ENCODE measurements at places on chromosomes 7 and 10. TPM values are rescaled to one million over a fixed set of nuclear protein-coding genes. Genes with fewer than 3 reads are reported as not detected.

DNA sequence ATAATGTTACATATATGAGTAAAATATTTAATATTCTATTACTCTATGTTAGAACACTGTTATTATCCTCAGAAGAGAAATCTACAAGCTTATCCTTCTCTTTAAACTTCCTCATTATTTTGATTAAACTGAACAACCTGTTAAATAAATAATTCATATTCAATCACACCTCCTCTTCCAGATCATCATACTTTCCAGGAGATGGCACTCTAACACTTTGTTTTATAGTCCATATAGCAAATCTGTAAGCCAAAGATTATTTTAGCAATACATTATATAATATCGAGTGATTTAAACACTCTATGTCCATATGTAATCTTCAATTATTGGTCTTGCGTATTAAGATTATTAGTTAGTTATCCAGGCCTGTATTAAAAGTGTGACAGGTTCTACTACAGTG is 694.1 kb downstream of the ANKRD7 start:
- DNase-seq = no peak

RHBDD2 gene
- 28.1 TPM for total RNA-seq

DNA sequence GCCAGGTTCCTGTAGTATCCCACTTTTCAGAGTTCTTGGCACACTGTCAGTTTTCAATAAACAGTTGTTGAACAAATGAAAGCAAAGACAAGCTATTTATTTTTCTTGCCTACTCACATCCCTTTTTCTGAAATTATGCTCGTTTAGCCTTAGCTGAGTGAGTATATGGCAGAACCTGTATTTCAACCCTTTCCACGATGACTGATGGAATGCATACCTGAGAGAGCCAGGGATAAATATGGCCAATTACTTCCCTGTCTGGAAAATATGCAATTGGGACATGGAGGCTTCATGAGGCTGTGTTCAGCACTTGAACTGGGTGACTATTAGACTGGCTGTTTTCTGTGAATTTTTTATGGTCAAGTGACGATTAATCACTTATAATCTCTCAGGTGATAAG is 144.5 kb upstream of the POT1 start:
- DNase-seq = no peak

IDI2 gene
- total RNA-seq = not detected

DNA sequence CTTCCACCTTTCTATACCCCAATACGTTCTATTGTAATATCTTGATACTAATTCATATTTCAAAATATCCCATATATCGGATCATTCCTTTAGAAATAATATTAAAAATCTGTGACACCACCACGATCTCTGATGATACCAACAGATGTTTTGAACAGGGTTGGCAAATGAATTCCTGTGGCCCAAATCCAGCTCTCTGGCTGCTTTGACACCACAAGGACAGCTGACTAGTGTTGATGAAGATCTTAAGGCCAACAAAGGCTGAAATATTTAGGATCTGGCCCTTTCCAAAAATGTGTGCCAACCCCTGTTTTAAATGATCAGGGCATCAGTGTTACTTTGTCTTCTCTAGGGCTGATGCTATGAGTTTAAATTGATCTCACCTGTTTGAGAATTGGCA is 380.7 kb upstream of the PFKP start:
- no peak for DNase-seq

GRCh38 chr7:117582219-117582704 is 102.4 kb downstream of the CFTR start:
- no peak for DNase-seq

- peak; percentile 23 for DNase-seq
These were observed 4.0 kb downstream of the SKAP2 start for GRCh38 chr7:26860361-26860760.

DNA sequence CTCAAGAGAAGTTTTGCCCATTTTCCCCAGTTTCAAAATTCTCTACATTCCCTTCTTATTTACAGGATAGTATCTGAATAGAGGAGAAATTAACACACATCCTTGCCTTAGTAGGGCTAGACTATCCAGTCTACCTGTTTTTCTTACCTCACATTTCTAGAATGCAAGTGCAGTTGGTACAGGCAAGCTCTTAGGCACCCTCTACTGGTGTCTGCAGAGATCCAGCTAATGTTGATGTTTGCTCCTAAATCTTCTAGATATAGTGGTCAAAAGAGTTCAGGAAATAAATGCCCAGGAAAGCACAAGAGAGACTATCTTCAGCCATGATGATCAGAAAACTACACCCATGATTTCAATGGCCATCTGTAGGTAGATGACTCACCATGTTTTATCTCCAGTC is 205.3 kb downstream of the HTR7 start:
- DNase-seq = no peak

DNA sequence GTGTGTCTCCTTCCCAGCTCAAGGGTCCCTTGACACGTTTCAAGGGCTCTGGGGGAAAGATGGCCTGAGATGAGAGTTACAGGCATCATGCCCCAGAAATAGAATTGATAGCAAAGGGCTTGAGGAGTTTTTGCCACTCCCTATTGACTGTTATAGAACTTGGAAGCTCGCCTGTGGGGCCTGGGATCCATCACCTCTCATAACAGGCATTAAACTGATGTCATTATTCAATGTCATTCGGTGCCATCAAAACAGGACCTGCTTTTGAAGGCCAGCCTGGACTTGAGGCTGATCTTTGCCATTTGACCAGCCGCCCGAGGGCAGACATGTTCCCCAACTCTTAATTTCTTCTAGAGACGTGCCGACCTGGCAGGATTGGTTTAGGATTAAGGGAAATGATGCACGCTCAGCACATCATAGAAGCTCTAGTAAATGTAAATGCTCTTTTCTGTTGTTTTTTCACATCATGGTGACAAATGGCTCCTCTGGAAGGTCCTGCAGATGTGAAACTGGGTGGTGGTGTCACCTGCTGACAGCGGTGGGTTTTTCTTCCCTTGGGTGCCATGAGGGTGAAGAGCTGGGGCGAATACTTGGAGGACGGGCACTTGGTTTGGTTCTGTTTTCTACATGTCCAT is 16.7 kb upstream of the KLF6 start:
- DNase-seq = no peak

- peak; percentile 86 for DNase-seq
These were observed 28.7 kb upstream of the JAKMIP3 start for GRCh38 chr10:132036887-132037675.

- no peak for DNase-seq
These were observed 12.3 kb upstream of the OPN4 start for GRCh38 chr10:86642021-86642420.

DNA sequence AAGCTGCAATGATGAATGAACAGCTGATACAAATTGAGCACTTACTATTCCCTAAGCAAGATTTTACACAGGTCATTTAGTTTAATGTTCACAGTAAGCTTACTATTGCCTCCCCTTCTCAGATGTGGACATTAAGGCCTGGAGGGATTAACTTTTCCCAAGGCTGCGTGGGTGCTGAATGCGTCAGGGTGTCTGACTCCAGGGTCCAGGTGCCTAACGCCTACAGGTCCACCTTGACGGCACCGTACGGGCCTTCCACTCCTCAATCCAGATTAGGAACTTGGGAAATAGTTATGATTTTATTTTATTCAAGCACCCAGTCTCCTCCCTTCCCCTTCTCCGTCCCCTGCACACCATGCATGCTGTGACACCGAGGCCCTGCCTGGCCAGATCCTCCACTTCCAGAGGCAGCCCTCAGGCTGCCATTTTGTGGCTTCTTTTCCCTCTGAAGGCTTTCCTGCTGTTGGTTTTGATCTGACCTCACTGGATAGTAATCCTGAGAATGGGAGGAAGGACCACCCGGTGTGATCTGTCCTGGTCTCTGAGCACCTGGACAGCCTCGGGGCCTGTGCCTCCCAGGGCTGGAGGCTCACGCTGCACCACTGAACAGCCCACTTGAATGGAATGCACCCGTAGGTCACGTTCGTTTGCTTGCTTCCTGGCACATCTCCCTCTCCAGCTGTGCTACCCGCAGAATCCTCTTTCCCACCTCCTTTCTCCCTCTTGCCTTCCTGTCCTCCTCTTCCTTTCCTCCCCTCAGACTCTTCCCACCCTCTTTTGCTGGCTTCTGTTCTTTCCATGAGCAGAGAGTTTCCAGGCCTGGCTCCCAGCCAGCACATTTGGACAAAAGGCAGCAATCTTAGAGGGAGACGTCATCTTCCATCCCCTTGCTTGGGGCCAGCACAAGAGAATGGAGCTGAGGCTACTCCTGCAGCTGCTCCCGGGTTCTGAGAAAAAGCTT is 14.4 kb downstream of the DENND2A start:
- DNase-seq = peak; percentile 57

DNA sequence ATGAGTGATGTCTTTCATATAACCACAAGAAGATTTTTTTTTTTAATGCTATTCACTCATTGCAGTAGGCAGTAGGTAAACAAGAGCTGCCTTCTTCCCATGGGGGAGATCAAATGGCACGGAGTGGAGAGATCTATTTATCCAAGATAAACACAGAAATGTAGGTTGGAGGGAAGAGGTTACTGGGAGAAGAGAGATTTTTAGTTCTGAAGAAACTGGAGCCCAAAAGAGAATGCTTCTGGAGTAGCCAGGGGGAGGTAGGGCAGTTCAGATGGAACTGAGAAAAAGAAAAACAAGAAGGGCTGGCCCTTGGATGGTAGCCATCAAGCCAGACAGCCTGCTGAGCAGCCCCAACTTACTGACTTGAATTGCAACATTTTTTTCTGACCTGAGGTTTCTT is 270.1 kb upstream of the TPK1 start:
- no peak for DNase-seq

DNA sequence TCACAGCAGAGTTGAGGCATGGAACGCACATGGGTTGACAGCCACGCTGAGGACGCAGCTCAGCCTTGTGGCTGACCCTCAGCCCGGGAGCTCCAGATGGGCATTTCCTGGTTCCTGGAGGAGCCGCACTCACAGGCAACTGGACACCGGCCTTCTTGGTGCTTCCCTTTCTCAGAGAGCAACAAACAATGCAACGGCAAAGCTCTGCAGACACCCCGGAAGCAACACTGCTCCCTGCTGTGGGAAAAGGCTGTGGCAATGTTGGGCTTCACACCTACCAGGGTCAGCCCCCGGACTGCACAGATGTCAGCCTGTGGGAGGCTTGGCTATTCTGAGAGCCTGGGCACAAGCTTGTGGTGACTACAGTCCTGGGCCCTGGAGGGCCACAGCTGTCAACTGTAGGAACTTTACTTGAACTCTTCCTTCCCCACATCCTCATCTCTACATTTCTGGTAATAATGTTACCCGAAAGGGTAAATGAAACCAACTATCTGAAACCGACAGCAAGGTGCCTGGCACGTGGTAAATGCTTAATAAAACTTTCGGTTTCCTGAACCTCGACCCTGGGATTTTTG is 597.5 kb upstream of the MKI67 start:
- DNase-seq = no peak
